ENCODE measurements at places on chromosomes 6 and 20. TPM values are rescaled to one million over a fixed set of nuclear protein-coding genes. Genes with fewer than 3 reads are reported as not detected.

GRCh38 chr20:15913391-15914025, 659.7 kb downstream of the KIF16B start:
- no peak for DNase-seq

Gene SLC17A3
- total RNA-seq = not detected

DNA sequence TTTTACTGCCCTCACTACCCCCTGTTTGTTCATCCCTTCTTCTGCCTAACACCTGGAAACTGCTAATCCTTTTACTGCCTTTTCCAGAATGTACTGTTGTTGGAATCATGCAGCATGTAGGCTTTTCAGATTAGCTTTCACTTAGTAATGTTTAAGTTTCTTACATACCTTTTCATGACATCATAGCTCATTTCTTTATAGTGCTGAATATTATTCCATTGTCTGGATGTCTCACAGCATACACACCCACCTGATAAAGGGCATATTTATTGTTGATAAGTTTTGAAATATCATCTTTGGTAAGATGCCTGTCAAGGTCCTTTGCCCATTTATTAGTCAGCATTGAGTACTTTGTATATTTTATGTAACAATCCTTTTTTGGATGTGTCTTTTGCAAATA, 588.2 kb upstream of the NRSN1 start:
- DNase-seq = no peak

DNA sequence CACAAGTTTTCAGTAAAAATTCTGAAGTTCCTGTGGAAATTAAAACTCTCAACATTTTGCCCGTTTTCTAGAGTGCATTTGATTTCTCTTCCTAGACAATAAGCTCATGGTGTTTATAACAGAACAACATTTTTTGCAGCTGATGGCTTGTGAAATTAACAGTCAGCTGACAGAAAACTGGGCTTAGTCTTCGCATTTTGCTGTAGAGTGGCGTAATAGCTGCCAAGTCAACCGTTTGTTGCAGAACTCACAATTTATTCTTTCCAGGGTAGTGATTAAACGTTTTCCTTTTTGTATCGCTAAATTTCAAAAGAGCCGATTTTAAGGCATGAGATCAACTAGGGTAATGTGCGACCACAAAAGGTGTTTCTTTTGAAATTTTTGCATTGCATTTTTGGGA, 1.4 kb downstream of the SPO11 start:
- no peak for DNase-seq

GRCh38 chr20:47334022-47334551, 22.4 kb downstream of the ZMYND8 start:
- DNase-seq = no peak

DNA sequence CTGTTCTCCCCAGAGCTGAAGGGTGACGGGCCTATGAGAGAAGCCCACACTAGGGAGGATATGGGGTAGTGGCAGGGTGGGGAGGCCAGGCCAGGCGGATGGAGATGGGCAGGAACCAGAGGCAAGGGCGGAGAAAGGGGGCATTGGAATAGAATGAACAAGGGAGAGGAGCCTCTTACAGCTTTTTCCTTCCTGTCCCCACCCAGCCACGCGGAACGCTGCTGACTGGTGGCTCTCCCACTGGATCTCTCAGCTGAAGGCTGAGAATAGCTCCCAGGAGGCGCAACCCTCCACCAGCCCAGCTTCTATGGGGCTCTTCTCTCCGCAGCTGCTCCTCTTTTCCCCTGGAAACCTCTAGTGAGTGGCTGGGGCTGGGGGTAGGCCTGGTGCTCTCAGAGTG, 10.8 kb downstream of the DLK2 start:
- no peak for DNase-seq

DNA sequence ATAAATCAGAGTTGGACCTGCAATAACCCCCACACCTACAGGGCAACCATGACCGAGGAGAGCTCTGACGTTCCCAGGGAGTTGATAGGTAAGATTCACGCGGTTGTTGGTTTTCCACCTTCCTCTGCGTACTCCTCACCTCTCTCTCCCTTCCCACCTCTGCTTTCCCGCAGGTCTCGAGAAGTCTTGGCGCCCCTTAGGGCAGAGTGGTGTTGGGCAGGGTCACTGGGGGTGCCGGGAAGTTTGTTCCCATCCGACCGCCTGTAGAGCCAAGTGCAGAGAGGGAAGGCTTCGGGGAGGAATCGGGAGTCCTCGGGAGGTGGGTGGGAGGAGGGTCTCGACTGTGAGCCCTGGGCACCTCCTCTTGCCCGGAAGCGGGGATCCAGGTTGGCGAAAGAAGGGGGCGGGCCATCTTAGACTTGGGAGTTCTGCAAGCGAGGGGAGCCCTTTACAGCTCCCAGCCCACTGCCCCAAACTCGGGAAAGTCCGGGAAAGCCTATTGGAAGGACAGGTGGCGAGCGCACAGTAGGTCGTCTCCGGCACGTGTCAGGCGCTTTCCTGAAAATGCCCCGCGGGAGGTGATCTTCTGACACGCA, 672 bp downstream of the CARMIL1 start:
- peak; percentile 50 for DNase-seq

GRCh38 chr20:33629979-33630378, 32.1 kb upstream of the C20orf144 start:
- no peak for DNase-seq

DNA sequence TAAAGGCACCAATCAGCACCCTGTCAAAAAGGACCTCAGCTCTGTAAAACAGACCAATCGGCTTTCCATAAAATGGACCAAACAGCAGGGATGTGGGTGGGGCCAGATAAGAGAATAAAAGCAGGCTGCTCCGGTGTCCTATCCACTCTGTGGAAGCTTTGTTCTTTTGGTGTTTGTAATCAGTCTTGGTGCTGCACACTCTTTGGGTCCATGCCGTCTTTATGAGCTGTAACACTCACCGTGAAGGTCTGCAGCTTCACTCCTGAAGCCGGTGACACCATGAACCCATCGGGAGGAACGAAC, 7.3 kb upstream of the PXDC1 start:
- no peak for DNase-seq

- no peak for DNase-seq
These were observed at the start of gene PLN for GRCh38 chr6:118548136-118548535. TSS of gene PLN (plus strand) at chr6:118548296. CDS start at chr6:118558922, 10,626 bp downstream.

DNA sequence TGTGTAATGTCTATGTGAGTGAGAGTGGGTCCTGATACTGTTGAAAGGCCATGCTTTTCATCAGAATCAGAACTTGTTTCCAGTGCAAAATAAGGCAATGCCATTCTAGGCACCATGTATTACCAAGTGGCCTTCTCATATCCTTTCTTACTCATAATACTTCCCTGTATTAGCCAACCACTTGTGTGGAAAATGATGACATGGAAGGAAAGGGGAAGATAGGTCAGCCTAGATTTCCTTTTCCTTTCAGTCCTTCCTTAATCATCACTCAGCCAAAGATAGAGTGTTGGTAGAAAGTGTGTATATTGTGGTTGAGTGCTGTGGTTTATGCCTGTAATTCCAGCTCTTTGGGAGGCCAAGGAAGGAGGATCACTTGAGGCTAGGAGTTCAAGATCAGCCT, 158.6 kb upstream of the PREP start:
- no peak for DNase-seq

- DNase-seq = no peak
These were observed 7.9 kb downstream of the EXOC2 start for GRCh38 chr6:684831-685636.
